ENCODE measurements at places on chromosomes 5 and 9.

DNA sequence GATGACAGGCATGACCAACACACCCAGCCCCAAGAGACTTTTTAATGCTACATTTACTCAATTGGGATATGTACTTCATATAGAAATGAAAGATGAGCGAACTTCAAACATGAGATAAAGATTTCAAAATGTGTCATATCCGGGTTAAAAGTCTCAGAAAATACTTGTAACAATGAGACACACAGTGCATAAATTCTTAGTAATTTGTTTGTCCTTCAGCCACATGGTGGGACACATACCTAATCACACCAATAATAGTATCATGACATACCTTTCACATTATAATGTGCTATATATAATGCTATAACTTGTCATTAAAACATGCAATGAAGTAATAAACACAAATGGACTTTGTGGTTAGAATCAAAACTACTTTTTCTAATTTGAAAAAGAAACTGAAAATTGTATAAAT, 204.7 kb upstream of the RFX3 start:
- no peak for DNase-seq

DNA sequence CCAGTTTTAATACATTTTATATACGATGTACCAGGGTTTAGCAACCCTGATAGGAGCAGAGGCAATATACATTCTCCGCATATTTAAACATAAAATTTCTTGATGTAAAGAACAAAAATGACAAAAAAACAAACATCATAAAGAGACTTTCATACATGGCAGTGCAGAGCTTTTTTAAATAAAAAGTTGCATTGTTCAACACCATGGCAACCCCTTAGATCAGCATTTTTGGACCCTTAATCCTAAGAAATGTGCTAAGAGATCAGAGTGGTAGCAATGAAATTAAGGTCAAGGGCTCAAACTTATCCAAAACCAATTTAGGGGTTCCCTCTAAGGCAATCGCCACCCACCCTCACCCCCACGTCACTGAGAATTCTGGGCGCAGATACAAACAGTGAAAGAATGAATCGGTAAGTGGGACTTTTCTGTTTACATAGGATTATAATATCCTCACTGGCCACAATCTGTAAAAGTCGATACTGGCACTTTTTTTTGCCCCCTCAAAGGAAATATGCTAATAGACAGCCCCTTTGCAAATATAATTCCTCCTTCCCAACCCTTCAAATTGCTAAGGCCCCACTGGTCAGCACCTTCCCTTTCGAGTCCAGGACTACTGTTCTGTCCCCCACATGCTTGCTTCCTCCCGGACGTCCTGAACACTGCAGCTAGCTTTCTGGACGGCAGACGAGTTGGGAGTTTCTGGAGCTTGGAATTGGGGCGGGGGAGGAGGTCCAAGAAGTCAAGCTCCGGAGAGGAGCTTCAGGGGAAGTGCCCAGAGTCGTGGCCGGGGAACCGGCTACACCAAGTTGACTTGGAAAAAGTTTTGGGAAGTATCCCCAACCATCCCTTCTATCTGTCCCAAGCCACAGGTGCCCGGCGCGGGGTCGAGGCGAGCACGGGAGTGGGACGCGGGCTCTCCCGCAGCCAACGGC, 2.2 kb downstream of the GAS1 start:
- DNase-seq = no peak

GRCh38 chr9:2576631-2577030, 45.0 kb upstream of the VLDLR start:
- no peak for DNase-seq

- no peak for DNase-seq
These were observed 63.9 kb downstream of the ERAP1 start for GRCh38 chr5:96743805-96744204.

GRCh38 chr5:129496421-129496820, 36.3 kb downstream of the ADAMTS19 start:
- DNase-seq = no peak

GRCh38 chr5:134530301-134531077, 5.0 kb downstream of the JADE2 start:
- DNase-seq = no peak

- no peak for DNase-seq
These were observed 35.1 kb downstream of the DMXL1 start for GRCh38 chr5:119105971-119106370.

GRCh38 chr5:111472579-111472978, 39.8 kb downstream of the STARD4 start:
- no peak for DNase-seq

DNA sequence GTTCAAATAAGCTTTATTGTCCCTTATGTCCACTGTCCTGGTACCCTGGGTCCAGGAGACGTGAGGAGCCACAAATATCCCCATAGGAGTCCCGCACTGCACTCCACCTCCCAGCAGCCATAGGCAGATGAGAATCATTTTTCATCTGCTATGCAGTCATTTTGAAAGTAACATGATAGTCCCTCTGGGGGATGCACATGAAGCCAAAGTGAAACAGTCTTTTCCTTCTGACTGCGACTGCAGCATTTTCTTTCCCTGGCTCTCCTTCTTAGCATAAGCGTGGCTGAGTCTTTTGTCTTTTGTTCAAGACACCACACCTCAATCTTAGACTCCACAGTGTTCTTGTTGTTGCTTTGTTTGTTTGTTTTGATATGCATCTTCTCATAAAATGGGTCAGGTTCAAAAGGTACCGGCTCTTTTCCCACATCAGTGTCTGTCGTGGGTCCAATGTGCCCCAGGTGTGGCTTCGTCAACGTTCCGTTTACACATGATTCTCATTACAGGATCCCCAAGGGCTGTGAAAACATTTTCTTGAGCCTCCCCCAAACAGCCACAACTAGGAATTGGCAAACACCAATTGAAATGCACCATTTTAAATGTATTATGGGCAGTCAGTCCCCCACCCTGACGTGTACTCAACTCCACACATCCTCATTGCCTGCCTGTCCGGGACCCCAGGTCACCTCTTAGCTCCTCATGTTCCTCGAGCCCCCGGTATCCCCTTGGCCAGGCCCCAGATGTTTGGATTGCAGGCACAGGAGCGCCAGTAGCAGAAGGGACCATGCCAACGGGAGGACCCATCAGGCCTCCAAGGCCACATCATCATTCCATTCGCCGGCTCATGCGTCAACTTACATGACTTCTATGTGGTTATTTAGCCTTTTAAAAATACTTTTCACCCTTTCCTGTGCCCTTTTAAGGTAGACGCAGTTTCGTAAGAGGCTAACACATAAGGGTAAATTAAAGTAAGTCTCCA, 237.8 kb upstream of the DAPK1 start:
- no peak for DNase-seq

- no peak for DNase-seq
These were observed 122.8 kb upstream of the STC2 start for GRCh38 chr5:173451031-173451430.

GRCh38 chr5:178471711-178472110, 118.5 kb downstream of the COL23A1 start:
- no peak for DNase-seq

DNA sequence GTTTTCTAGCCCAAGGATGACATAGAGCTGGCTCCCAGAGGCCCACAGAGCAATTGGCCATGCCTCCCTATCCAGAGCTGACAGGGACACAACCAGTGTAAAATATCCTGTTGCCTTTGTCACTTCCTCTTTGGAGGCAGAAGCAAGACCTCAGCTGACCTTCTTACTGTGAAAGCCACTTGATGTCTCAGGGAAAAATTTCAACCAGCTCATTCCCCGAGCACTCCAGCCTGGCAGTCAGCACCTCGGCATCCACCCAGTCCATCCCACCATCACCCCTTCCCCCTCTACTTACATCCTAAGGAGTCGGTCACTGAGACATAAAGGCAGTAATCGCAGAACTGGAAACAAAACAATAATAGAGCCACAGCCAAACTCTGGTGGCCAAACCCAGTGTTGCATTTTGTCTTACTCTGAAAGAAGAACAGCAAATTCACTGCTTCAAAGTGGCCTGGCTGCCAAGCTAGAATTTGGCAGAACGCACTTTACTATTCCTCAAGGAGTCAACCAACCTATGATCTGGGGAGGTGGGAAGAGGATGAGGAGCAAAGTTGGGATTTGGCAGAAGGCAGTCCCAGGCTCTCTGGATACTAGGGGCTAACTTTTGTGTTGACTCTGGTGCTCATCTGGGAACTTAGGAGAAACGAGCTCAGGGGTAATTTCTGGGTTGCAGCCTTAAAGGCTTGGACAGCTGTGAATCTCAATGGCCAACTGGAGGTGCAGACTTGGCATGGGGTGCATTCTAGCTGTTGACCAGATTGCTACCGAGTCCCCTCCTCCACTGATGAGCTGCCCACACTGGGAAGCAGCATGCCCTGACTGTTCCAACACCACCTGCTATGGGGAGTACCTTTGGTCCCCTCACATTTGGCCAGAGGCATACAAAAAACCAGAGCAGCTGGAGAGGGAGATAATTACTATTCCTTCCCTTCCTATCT, 13.6 kb downstream of the NIPAL4 start:
- no peak for DNase-seq

DNA sequence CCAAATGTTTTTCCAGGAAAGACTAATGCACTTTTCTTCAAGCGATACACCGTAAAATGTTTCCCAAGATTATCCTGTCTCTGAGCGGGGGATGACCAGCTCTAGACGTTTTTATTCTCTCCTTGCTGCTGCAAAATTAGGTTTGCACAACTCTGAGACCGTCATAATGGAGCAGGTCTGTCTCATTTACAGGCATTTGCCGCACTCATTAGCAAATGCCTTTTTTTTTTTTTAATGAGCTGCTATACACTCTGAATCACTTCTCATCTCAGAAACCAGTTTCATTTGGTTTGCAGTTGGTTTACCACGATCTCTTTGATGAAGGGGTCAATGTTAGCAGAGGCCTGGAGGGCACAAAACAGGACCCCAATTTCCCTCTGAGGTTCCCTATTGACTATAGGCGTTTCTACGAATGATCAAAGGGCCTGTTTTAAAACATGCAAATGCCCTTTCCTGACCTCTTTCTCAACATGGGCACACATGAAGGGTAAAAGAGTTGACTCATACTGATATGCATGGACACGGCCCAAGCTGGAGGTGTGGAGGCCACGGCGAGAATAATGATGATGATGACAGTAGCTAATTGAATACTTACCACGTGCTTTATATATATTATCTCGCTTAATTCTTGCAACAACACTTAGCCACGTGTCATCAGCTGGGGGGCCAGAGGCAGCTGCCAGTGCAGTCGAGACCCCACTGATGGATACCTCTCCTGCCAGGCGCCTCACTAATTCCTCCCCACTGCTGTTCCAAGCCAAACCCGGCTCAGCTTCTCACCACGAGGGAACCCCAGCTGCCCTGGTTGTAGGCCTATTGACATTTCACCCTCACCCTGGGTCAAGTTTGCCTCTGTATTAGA, 89.9 kb upstream of the PTCH1 start:
- DNase-seq = no peak

DNA sequence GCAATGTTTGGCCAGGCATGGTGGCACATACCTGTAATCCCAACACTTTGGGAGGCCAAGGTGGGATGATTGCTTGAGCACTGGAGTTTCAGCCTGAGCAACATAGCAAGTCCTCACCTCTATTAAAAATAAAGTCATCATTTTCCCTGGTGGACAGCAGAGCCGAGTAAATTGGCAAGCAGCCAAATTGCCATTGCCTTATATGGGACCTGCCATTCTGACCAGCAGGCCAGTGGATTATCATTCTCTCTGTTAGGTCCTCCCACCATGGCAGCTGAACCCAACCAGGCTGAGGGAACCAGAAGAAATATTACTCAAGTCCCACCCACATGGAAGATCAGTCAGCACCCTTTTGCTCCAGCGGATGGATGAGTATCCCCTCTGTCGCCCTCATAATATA, 1829.9 kb downstream of the EFNA5 start:
- no peak for DNase-seq

DNA sequence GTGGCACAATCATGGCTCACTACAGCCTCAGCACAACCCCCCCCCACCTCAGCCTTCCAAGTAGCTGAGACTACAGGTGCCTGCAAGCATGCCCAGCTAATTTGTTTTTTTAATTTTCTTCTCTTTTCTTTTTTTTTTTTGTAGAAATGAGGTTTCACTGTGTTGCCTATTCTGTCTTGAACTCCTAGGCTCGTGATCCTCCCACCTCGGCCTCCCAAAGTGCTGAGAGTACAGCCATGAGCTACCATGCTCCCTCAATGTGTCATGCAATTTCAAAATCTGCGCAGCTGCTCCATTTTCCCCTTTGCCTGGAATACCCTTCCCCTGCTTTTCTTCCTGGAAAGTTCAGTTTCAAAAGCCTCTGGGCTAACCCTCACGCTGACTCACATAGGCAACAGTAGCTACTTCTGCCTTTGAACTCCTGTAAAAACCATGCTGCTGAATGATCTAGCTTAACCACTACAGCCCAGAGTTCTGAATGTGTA, 71.0 kb upstream of the IL7R start:
- DNase-seq = peak; percentile 52

GRCh38 chr5:62473209-62473608, 60.6 kb downstream of the IPO11 start:
- no peak for DNase-seq

- DNase-seq = peak; percentile 15
These were observed 6.7 kb downstream of the PTCH1 start for GRCh38 chr9:95509851-95510708.

DNA sequence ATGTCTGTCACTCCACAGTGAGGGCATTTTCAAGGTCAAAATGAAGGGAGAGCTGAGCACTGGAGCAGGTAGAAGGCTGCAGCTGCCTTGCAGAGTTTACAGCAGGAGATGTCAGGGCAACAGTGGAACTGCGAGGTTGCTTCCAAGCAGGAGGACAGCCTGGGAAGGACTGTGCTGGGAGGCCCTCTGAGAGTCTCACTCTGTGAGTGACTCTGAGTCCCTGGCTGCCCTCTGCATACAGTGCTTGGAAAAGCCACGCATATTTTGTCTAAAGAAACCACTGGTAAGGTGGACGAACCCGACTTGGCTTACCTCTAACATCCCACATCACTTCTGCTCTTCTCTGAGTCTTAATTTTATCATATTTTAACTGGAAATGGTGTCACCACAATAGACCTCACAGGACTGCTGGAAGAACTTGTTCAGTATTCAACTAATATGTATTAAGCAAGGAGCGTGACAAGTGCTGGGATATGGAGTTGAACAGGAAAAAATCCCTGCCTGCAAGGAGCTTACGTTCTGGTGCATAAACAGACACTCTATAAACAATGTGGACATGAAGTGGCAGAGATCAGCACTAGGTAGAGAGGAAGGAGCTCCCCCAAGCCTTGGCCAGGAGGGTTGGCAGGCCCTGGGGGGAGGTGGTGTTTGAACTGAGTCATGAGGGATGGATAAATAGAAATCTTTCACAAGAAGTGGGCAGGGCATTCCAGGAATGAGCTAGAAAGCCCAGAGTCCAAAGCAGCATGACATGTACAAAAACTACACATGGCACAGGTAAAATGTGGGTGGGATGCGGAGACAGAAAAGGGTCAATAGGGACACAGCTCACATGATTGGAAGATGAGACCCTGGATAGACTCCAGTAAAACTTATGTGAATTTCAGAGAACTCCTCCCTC, 64.0 kb upstream of the FOXE1 start:
- no peak for DNase-seq

DNA sequence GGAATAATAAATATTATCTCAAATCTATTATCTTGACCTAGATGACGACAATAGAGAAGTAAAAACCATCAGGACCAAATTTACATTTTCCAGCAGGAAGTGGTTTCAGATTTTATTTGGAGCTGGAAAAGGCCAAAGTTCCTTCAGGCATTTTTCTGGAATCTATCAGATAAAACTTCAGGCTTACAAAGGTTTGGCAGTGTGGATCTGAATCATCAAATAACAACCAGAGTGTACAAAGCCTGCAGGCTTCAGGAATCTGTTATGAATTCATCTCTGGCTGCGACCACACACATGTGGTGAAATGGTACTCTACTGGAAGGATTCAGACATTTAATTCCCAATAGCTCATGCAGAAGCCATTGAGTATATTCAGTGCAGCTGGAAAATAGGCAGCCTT, 726.4 kb upstream of the GRAMD2B start:
- DNase-seq = no peak

- DNase-seq = no peak
These were observed 869.4 kb upstream of the NUDT12 start for GRCh38 chr5:104431981-104432380.
